ENCODE measurements at places on chromosomes 5 and 9.

- no peak for DNase-seq
Measured at GRCh38 chr9:36576866-36577265, 4.2 kb downstream of the MELK start.

DNA sequence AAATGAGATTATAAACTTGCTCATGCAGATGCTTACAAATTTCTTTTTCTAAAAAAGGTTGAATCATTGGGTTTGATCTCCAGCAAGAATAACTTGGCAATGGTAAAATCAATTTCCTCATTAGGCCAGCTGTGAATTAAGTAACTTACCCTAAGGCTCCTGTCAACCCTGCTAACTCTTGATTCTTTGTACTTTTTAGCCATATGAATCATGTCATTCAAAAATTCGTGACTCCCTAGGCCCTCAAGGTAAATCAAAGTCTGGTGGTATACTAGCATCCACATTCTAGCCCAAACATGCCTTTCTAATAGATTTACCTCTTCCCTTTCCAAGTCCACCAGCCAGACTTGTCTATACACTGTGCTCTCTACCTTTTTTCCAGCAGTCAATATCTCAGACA lies 420.8 kb upstream of the BRINP1 start:
- no peak for DNase-seq

DNA sequence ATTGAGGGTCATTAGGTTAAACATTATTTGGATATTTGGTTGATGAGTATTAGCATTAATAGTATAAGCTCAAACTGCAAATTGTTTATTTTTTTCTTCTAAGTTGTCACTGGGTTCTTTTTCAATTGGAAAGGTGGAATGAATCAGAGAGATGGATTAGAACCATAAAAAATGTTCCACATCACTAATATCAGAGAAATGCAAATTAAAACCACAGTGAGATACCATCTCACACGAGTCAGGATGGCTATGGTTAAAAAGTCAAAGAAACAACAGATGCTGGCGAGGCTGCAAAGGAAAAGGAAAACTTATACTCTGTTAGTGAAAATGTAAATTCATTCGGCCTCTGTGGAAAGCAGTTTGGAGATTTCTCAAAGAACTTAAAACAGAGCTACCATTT lies 122.8 kb downstream of the CCDC192 start:
- peak; percentile 61 for DNase-seq

DNA sequence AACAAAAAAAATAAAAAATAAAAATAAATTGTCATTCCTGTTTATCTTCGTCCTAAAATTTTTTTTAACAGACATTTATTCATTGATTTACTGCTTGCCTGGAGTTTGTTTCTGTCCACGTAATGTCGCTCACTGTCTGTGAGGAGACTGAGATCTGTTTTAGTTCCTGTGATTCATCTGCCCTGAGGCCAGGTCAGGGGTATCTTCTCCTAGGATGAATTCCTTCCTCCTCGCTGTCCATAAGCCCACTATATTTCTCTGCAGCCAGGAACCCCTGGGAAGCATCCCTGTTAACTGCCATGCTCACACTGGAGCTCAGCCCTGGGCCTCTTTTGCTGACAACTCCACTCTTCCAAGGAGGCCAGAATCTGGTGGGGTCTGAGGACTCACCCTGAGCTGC lies 682.0 kb downstream of the MTRR start:
- no peak for DNase-seq

DNA sequence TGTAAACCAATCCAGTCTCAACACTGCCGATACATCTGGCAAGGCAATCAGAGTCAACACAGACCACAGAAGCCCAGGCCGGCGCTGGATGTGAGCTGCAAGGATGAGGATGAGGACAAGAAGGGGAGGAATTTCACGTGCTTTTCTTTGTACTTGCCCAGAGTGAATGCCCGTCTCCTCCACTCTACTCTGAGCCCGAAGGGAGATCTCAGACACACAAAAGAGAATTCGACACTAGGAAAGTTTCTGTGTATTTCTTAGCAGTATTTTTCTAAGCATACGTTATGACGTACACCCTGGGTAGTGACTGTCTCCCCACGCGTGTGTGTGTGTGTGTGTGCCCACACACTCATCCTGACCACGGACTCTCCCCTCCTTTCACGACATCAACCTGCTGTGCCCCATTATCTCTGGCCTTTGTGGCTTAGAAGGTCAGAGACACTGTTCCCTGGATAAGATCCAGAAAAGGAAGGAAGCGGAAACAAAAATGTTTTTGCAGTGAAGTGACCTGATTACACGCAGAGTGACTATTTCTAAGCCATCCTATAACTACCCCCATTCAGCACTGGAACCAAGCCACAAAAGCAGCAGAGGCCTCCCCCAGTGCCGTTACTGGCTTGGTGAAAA lies 227.3 kb upstream of the DAPK1 start:
- no peak for DNase-seq

DNA sequence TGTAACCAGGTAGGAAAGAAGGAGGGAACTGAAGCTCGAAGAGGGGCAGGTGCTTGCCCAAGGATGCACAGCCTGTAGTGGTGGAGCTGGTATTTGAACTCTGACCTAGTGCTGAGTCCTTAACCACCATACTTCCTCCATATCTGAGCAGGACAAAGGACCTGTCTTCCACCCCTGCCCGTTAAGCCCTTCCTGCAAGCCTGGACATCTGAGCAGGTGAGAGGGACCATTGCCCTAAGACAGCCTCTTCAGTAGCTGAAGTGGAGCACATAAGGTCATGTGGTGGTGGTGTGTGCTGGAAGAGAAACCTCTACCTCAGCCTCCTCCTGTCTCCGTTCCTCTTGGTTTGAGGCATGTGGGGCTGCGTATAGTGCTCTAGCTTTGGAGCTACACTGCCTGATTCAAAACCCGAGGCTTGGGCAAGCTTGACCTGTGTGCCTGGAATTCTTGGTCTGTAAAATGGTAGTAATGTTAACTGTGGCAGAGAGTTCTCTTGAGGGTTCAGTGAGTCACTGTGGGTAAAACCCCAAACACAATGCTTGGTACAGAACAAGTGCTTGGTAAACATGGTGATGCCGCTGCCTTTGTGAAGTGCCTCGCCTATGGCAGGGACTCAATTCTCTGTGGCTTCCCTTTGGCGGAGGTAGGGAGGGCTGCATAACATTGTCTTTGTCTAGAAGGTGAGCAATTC lies 7.4 kb downstream of the GALNT10 start:
- DNase-seq = no peak

DNA sequence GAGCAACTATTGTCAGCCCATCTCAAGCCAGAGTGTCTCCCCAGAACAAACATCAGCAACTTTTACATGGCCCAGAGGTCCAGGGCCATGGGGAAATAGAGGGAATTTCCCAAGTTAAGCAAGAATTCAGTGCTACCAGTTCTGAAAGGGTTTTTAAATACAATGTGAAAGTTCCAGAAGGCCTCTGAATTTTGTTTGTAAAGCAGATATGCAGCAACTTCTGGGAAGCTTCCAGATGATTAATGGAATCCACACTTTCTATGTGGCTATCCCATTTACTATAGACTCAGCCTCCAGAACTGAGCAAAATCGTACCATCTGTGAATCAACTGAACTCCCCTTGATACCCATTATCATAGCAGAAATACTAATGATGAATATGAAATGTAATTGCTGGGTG lies 93.8 kb downstream of the FEM1C start:
- DNase-seq = peak; percentile 92

GRCh38 chr5:173891308-173892116 lies 3.4 kb downstream of the CPEB4 start:
- no peak for DNase-seq

DNA sequence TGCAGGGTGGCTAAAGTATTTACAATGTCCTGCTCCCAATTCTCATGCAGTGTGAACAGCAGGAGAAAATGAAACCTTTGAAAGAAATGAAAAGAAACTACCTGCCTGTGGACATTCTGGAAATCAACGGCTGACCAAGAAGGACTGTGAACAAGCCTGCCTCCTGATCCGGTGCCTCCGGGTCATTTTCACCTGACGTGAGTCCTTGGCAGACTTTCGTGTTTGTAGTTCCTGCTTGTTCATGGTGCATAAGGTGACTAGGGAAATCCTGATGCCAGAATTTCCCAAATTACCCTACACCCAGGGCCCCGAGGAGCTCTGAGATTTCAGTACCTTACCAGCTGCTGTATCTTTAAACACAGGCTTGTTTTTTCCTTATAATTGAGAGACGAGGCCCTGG lies 317.5 kb downstream of the TLE1 start:
- DNase-seq = no peak

GRCh38 chr5:145825751-145826180 lies 9.4 kb downstream of the PRELID2 start:
- peak; percentile 27 for DNase-seq

DNA sequence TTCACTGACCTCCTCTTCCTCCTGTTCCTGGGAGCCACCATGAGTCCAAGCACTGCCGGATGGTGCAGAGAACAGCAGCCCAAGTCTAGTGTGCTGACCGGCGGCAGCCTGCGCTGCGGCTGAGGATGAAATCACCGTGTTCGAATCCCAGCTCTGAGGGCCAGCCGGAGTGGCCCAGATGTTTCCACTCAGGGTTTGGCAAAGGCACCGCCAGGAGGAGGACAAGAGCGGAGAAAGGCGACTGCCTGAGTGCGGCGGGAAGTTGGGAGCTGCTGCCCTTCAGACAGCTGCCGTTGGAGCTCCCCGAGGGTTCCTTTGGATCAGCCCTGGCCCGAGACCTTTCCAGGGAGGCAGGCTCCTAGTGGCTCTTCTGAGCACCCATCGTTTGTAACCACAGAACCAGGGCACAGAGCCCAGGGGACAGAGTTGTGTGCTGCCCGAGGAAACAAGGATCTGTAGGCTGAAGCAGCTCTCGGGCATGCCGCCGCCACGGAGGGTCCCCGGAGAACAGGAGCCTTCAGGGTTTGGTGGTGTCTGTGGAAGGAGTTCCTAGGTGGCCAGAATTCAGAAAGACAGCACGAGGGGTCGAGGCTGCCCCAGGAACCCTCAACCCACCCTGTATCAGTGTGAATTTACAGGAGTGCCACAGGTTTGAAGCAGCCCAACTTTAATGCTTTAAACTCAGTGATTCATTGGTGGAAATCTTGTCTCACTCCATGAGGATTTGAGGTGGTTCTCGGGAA lies 115.6 kb upstream of the COL5A1 start:
- DNase-seq = no peak

- DNase-seq = no peak
Measured at GRCh38 chr5:76821136-76821535, 2.3 kb downstream of the F2RL1 start.

DNA sequence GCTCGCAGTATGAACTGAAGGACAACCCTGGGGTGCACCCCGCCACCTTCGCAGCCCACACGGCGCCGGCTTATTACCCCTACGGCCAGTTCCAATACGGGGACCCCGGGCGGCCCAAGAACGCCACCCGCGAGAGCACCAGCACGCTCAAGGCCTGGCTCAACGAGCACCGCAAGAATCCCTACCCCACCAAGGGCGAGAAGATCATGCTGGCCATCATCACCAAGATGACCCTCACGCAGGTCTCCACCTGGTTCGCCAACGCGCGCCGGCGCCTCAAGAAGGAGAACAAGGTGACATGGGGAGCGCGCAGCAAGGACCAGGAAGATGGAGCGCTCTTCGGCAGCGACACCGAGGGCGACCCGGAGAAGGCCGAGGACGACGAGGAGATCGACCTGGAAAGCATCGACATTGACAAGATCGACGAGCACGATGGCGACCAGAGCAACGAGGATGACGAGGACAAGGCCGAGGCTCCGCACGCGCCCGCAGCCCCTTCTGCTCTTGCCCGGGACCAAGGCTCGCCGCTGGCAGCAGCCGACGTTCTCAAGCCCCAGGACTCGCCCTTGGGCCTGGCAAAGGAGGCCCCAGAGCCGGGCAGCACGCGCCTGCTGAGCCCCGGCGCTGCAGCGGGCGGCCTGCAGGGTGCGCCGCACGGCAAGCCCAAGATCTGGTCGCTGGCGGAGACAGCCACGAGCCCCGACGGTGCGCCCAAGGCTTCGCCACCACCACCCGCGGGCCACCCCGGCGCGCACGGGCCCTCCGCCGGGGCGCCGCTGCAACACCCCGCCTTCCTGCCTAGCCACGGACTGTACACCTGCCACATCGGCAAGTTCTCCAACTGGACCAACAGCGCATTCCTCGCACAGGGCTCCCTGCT lies 3.8 kb downstream of the IRX1 start:
- no peak for DNase-seq

DNA sequence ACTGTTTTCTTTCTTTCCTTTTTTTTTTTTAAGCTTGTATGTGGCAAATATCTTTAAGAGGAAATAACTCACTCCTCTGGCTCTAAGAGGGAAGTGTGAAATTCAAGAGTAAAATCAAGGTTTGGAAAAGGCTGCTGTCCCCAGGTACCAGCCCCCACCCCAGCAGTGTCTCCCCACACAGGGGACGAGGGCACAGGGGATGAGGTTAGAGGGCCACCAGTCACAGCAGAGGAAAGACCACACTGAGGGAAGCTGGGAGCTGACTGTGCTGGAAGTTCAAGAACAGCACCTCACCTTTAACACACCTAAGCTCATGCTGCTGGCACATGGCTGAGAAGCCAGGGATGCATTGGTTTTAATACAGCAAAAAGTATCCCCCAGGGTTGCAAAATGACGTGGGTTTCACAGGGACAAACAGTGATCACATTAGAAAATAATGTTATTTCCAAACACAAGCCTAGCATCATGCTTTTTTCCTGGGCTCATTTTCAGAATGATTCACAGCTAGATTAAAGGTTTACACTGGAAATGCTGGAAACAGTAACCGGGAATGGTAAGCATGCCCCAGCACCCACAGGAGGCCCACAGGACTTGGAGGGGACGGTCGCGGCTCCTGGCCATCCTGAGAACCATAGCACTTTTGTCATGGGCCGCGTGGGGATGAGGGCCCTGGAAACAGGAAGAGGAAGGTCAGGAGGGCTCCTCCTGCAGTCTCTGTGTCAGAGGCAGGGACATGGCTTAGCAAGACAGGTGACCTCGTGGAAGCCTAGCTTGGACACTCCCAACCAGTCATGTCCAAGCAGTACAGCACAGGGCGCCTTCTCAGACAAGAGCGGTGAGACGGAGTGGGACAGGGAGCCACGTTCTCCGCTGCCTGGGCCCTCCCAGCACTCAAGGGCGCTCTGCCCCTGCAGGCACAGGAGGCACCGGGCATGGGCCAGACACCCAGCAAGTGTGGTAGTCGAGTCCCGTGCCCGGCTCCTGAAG lies 6.9 kb downstream of the LPCAT1 start:
- DNase-seq = no peak

GRCh38 chr5:169280696-169281095 lies 20.2 kb downstream of the SLIT3 start:
- DNase-seq = no peak

- DNase-seq = no peak
Measured at GRCh38 chr9:94734054-94734754, 7.7 kb downstream of the AOPEP start.

DNA sequence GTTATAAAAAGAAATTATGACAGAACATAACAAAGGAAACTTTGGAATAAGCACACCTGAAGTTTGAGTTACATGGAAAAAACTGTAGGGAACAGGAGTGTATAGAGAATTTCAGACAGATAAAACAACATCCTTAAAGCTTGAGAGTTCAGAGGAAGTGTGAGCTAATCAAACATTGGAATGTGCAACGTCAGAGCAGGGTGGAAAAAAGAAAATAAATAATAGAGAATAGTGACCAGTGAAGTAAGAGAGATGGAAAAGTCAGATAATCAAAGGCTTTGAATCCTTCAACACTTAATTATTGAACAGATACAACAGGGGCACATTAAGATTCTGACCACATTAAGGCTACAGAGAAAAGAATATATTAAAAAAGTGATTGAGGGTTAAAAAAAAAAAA lies 128.5 kb upstream of the CDH10 start:
- DNase-seq = no peak

- DNase-seq = no peak
Measured at GRCh38 chr9:72334658-72335337, 30.2 kb downstream of the ZFAND5 start.

- peak; percentile 17 for DNase-seq
Measured at GRCh38 chr5:80481019-80481893, 6.6 kb upstream of the FAM151B start.

Data from fibroblast of skin of left biceps (primary cell).